ENCODE measurements at places on chromosomes 4 and X. TPM values are rescaled to one million over a fixed set of nuclear protein-coding genes. Genes with fewer than 3 reads are reported as not detected.

Gene TAF7L
- total RNA-seq: 0.45 TPM

Gene CLDN34
- total RNA-seq: 1.0 TPM

Gene SPANXD
- not detected for total RNA-seq

Gene TEX13D
- not detected for total RNA-seq

Gene SPINK2
- total RNA-seq: not detected

Gene NDST4
- not detected for total RNA-seq

Gene TEC
- 10.4 TPM for total RNA-seq

Gene ZFP92
- not detected for total RNA-seq

Gene SPANXC
- not detected for total RNA-seq

DNA sequence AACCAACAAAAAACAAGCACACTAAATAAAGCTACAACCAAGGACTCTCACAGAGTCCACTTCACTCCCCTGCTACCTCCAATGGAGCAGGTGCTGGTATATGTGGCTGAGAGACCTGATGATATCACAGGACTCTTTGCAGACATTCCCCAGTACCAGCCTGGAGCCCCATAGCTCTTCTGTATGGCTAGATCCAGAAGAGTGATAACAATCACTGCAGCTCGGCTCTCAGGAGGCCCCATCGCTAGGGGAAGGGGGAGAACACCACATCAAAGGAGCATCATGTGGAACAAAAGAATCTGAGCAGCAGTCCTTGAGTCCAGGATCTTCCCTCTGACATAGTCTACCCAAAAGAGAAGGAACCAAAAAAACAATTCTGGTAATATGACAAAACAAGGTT, 237.1 kb upstream of the TLL1 start:
- no peak for DNase-seq

GRCh38 chr4:151415978-151416377, 7.0 kb downstream of the FHIP1A start:
- no peak for DNase-seq

- DNase-seq: no peak
Measured at GRCh38 chr4:155956461-155956860, 2.8 kb upstream of the CTSO start.

- peak; percentile 74 for DNase-seq
Measured at GRCh38 chr4:15400981-15401671, 26.7 kb upstream of the C1QTNF7 start.

- no peak for DNase-seq
Measured at GRCh38 chr4:149347139-149347538, 468.5 kb downstream of the IQCM start.

GRCh38 chr4:146207410-146207809, 6.9 kb upstream of the REELD1 start:
- DNase-seq: no peak

- DNase-seq: no peak
Measured at GRCh38 chrX:33109858-33110257, 101.5 kb downstream of the DMD start.

DNA sequence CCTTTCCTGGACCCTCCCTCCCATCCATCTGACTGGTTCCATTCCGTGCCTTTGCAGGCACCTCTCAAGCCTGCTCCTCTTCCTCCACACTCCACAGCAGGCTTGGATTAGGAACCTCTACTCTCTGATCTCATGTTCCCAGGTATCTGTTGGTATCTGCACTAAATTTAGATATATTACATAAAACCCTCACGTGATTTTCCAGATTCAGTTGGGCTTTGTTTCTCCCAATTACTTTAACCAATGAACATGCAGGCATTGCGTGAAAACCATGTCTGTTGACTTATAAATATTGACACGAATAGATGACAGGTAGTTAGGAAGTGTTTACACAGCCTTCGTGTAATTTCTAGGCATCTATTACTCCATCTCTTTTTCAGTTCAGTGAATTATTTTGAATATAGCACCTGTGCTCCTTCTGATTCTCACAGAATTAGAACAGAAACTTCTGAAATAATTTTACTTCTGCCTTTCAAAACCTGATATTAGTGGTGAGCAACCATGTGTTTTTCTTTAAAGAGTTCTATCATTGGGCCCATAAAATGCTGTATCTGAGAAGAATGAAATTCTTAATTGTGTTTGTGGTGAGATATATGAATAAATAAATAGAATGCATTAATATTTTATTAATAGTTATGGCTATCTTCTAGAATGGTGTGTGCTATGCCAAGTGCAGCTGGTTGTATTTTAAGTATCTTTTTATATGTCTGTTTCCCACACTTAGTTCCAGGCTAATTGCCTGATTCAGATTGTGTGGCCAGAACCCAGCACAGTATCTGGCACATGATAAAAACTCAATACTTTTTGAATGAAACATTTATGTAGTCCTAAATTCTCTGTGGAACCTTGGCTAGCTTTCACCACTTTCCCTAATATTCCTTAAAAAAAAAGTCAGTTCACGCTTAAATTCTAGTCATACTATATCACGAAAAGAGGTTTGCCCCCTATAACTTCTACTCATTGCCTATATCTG, 304.8 kb downstream of the QDPR start:
- DNase-seq: no peak

DNA sequence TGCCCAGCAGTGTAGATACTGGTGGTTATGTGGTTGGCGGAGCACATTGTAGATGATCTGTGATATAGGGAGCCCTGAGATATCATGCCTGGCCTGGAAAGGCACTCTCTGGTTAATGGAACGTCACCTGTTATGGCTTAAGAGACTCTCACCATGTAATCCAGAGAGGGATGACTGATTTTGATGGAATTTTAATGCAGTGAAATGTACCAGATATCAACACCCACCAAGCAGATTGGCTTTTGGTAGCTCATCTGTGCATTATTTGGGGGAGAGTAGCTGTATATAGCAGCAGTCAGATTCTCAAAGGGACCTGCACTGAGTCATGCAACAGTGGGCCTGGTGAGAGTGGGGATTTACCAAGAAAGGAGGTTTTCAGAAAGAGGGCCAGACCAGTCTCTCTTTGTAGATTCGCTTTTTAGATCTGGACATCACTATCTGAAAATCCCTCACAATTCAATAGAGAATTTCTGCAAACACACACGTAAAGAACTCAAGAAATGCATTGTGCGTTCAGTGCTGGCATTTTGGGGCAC, 17.3 kb downstream of the TSC22D3 start:
- no peak for DNase-seq

DNA sequence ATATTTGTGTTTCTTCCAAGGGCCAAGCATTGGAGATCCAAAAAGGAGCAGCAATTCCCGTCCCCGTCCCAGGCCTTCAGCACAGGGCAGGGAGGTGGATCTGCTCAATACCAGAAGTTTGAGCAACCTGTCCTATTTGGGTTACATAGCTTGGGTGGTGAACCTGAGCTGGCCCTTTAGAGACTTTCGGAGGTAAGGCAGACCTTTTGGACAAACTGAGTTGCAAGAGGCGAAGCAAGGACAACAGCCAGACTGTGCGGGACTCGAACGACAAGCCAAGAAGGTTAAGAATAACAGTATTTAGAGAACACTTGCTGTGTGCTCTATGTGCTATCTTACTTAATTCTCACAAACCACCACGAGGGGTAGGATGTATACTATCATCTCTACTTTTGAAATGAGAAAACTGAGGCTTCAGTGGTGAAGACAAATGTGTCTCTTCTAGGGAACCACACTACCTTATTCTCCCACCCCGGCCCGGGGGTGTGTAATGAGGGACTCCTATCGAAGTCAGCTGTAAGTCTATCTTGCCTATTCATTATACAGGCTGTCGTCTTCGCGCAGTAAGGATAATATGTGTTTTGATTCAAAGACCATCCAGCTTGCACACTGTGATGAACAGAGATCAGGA, 1.3 kb downstream of the NOP14 start:
- DNase-seq: no peak

DNA sequence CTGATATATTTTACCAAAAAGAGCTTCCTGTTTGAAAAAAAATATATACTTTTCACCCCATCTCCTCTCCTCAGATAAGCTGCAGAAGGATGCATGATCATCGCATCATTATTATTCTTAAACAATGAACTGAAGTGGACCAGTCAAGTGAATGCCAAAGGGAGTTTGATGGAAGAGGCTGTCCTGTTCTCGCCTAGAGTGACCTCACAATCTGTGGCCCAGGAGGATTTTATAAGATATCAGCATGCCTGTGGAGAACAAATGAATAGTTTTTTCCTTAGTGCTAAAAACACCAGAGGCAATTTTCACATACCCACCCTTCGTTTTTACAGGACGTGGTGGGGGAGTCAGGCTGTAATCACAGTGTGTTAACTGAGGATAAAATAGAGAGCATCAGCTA, 112.7 kb downstream of the USP46 start:
- no peak for DNase-seq

- DNase-seq: no peak
Measured at GRCh38 chr4:67635331-67635730, 65.6 kb downstream of the UBA6 start.

GRCh38 chrX:6307156-6307555, 78.5 kb upstream of the NLGN4X start:
- no peak for DNase-seq

- no peak for DNase-seq
Measured at GRCh38 chr4:128322986-128323385, 35.4 kb upstream of the PGRMC2 start.

DNA sequence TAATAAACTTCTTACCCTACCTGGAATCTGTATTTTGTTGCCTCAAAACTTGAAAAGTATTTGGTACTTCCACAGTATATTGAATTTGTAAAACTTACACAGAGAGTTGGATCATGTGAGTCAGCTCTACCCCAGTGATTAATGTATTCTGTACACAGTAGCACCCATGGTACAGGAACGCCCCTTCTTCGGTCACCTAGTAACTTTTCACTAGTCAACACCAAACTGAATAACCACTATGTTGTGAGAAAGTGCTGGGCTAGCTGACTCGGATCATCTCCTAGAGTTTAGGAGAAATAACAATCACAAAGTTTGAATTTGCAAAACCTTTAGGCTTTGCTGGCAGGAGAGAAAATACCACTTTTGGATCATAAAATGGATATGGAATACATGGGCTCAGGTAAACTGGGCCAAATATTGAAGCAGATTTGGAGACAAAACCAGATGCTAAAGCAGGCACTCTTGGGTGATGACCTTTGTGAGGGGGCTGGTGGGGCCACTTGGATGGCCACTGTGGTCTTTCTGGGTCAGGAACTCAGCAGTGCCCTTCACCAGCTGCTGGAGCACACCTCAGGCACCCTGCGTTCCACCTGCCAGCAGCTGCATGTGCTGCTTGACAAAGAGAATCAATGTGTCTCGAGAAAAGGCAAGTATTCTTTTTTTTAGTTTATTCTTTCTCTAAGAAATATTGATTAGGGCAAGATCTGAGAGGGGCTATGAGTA, at the start of gene DTHD1:
Gene DTHD1 (plus strand): TSS at position 233 of the 723 bp plus-strand sequence. CDS start 143 bp downstream, at position 376.
- no peak for DNase-seq

GRCh38 chr4:55312489-55313101, 33.4 kb upstream of the SRD5A3 start:
- DNase-seq: peak; percentile 52

DNA sequence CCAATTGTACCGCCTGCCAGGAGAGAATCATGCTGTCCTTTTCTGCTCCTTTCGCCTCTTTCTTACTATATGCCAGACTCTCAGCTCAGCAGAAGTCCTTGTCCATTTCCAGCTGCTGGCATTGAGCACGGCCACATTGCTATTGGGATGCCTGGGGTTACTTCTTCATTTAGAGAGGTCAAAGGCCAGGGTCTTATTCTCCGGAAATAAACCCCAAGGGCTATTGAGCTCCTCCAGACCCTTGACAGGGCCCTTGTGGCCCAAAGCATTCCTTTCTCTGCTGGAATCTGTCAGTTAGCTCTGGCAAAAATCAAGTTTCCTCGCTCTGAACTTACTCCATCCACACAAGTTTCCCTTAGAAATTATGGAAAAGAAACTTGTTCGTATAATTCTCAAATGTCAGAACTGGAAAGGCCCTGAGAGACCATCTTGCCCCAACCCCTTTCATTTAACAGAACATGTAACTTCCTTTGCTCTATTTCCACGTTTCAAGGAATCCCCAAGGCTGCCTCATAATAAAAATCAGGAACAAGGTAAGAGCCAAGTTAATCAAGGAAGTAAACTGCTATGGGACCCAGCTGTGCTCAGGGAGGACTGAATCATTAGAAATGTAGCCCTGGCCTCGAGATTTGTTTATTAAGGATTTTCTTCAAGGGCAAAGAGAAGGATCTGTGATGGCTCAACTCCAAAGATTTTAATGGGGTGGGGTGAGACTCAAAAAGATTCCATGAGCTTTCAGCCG, 11.8 kb downstream of the AKAP4 start:
- no peak for DNase-seq

DNA sequence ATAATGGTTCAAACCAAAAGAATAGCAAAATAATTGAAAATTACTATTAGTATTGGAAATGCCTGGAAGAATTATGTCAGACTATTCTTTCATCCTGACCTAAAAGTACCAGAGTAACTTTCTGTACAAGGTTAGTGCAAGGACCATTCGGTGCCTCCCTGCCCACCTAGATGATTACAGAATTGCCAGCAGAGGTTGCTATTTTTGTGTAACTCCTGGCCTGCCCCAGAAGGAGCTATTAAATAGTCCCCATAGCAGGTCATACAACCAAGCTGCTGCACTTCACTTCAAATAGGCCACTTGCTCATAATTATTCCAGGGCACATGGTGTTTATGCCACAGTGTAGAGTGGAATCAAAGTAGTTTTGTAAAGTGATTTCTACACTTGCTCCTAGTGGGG, 831.1 kb upstream of the PABPC4L start:
- no peak for DNase-seq

GRCh38 chrX:148885203-148885602, 384.8 kb downstream of the AFF2 start:
- DNase-seq: no peak

All from lower leg skin (tissue), 4 donors.